HuH-7 (cell line): ENCODE measurements at places on chromosomes 6 and 20.

DNA sequence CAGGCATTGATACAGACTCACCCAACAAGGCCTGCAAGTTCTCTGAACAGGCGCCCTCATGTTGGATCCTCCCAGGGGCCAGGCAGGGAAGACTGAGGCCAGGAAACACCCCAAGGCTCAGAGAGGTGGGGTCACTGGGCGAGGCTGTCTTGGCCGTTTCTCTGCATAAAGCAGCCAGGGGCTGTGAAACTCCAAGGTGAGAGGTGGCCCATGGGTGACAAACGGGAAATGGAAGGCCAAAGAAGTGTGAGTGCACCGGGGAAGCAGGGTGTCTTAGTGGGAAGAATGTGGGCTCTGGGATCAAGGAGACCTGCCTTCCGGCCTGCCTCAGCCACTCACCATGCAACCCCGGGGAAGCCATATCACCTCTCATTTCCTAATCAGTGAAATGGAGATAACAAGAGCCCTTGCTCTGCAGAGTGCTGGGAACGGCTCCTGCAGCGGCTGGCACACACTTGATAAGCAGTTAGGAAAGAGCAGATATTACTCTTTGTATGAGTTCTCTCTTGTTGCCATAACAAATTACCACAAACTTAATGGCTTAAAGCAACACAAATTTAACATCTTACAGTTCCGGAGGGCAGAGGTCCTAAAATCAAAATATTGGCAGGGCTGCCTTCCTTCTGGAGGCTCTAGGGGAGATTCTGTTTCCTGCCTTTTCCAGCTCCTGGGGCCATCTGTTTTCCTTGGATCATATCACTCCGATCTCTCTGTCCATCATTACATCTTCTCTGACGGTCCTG is 168.6 kb downstream of the NFATC2 start:
- no peak for DNase-seq

DNA sequence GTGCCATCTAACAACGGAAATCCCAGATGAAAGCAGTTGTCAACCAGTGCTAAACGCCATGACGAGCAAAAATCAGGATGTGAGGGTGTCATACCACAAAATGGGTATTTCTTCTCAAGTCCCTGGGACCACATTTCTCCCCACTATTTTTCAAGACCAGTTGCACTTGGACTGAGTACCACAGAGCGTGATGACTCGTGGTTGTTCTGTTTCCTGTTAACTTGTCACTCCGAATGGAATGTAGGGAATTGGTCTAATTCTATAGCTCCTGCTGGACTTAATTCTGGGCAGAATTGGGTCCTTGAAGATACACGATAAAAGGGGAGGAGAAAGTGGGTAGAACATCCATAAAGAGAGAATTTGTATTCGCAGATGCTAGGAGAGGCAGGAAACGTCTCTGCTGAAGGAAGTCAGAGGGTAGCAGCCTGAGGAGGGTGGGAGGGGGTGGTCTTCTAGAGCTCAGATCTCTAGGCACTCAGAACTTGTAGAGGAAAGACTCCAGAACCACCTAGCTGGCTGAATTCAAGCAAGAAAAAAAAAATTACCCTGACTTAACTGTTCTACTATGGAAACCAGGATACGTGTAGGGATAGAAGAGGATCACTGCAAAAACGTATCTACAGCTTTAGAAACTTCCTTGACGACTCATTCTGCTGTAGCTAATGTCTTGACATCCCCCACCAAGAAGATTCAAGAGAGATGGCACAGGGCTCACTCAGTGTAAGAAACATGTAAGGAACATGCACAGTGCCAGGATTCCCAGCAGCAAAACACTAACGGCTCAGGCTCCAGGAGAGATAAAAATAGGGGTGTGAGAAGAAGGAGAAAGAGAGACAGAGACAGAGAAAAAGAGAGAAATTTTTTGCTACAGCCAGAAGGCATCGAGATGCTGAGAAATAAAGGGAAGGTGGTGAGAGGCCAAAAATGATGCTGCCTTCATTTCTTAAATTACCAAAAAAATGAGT is 494.7 kb downstream of the CD83 start:
- no peak for DNase-seq

DNA sequence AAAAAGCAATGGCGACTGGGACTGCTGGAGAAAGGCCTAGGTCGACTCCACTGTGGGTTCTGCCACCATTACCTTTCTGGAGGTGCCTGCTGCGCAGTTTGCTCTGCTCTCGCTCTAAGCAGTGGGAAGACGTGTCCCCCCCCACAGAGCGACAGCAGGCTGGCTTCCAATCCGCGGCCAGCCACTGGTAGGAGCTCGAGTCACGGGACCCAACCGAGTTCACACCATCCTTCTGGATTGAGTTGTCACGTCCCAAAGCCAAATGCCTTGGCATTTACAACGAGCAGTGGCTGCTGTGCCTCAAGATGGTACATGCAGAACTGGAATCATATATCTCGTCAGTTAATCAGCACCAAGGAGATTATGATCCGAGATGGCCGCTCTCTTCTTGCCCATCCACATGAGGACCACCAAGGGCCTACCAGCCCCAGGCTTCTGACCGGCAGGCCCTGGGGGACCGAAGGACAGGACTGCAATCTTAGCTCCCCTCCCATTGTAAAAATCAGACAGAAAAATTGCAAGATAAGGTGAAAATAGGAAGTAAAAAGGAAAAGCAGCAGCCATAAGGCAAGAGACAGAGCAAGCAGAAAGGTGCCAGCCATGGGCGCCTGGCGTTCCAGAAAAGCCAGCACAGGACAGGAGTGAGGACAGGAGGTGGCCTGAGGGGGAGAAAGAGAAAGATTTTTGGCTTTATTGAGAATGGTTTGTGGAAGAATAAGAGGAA is 74.4 kb downstream of the TRAM2 start:
- DNase-seq = no peak

- DNase-seq = no peak
Observed at GRCh38 chr20:18857640-18858039, 44.1 kb downstream of the SCP2D1 start.

DNA sequence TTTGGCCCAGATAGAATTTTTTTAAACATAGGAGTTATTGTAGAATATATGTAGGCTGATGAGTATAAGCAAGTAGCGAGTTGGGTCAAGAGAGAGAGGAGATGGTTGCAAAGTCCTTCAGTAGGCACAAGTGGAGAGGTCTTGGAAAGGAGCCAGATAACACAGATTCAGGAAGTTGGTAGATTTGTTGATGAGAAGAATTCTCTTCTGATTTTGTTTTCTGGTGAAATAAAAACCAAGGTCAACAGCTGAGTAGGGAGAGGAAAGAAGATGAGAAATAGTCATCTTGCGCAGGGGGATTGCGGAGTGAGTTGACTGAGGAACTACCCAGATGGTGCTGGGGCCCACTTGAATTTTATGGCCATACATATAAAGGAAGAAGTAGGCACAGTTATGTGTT is 17.4 kb upstream of the CD83 start:
- no peak for DNase-seq

- no peak for DNase-seq
Observed at GRCh38 chr6:63672582-63673129, 37.1 kb downstream of the PHF3 start.

GRCh38 chr6:95242560-95242959 is 334.8 kb upstream of the MANEA start:
- DNase-seq = no peak

DNA sequence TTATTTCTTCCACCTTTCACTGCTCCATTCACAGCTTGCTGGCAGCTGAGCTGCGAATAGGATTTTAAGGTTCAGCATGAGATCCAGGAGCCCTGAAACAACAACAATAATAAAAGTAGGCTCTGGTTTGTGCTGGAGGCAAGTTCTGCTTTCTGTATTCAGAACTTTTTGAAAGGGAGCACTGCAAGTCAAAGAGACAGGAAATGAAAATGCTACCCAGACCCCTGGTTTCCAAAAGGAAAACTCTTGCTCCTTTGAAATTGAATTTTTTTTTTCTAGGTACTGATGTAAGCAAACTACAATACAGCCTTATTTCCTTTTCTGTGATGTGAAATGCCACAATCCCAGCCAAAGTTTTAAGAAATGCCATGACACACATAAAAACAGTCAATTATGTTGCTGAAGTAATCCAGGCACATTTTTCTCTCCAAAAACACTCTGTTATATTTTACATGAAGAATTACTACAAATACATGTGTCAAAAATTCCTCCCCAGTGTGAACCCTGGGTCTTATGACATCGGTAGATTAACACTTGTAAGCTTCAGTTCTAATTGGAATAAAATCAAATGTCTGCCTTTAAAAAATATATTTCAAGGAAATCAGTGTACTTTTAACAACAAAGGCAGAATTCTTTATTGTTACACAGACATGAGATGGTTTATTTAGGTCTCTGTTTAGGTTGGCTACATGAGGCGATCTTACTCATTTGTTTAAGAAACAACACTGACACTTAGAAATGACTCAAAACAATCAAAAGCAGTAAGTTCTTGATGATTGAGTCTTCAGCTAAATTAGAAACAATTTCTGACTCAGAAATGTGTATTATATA is 656.7 kb downstream of the EPHA7 start:
- DNase-seq = no peak

DNA sequence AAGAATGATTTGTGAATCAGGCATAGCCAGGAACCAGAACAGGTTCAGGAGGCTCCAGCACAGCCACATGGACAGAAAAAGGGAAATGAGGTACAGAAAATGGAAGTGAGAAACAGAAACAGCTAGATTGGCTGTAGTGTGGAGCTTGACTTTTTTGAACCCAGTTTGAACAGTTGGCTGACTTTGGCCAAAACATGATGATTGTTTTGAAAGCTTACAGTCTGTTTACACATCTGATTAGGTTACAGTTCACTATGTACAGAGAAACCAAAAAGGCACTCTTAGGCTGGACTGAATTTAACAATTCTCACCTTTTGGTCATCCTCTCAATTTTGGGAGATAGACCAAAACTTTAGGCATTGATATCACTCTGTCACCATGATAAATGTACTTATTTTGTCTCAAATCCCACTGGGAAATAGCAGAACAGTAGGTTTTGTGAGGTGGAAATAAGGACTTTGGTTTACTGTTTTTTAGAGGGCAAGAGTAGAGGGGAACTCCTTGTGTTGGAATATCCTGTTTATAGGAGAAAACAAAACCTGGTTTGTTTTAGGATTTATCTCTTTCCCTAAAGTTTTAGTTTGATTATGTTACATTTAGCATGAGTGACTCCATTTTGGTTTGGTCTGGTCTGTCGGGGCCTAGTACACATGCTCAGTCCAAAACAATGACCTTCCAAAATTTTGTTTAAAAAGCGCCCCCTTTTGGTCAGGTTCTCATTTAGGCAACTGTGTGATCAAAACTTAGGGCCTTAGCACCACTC is 123.1 kb downstream of the OLIG3 start:
- no peak for DNase-seq

GRCh38 chr20:4795394-4795793 is 73.7 kb downstream of the PRND start:
- no peak for DNase-seq

GRCh38 chr6:72724545-72724944 is 102.7 kb downstream of the KCNQ5 start:
- DNase-seq = no peak

GRCh38 chr6:163263196-163263595 is 151.3 kb upstream of the QKI start:
- no peak for DNase-seq

DNA sequence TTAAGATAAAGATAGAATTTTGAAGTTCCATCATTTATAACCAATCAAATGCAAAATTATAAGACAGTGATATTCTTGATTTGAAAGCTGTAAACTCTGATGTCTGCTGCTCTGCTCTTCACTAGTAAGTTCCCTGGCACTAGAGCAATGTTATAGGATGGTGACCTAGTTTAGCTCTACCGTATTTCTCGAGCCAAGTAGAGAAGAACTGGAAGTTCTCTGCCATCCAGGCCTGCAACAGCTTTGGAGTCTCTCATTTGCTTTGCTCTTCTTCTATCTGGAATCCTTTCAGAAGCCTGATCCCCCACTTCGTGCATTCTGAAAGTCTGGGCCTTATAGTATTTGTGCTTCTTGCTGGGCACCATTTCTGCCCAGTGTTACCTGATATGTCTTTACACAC is 100.3 kb downstream of the PLCB1 start:
- DNase-seq = no peak
